ENCODE measurements at places on chromosomes 1 and 21.

DNA sequence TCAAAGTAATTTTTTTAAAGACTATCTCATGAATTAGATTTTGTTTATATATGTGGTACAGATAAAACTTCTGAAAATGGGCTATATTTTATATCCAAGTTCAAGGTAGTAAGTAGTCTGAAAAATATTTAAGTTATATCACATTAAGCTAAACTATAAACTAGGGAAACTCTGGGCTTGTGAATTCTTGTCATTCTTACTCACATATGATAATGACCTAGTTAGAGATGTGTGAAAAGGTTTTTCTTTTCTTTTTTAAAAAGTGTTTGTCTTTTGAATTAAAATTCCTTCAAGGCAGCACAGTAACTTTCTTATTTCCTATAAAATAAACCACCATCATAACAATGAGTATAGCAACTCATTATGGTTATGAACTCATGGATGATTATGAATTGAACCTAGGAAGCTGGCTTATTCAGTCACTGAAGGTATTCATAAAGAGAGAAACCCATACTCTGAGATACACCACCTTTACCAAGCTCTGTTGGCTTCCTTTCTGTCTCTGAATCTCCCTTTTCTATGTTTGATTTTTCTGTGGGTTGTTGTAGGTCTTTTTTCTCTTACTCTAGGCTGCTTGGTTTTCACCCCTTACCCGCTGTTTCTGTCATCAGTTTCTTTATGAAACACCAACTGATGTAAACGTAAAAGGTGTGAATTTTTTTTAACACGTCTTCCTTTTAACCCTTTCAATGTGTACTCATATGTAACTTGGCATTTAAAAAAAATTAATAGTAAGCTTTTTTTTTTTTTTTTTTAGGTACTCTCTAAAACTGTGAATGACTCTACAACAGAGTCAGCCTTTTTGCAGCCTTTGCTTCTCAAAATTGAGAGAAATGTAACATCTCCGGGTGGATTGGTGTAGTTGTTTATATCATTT is 25.2 kb downstream of the IL12RB2 start:
- DNase-seq: no peak

DNA sequence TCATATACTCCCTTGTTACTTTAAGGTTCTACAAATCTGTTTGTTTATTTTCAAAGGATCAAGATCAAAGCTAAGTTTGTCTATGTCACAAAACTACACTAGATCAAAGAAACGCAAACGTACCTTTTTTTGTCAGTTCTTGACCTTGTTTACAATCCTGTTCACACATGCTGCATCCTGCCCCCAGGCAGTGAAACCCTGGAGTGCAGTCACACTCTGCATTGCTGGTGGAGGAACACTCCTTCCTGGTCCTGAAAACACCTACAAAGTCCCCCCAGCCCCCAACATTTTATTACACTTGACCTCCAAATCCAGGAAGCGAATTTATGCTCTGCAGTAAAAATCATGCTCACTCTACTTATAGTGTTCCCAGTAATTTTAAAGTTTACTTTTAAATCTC is 2.6 kb downstream of the TNFRSF9 start:
- DNase-seq: no peak

- no peak for DNase-seq
These were observed 117.9 kb downstream of the AKT3 start for GRCh38 chr1:243731974-243732625.

- no peak for DNase-seq
These were observed 80.7 kb downstream of the JAK1 start for GRCh38 chr1:64885648-64886047.

DNA sequence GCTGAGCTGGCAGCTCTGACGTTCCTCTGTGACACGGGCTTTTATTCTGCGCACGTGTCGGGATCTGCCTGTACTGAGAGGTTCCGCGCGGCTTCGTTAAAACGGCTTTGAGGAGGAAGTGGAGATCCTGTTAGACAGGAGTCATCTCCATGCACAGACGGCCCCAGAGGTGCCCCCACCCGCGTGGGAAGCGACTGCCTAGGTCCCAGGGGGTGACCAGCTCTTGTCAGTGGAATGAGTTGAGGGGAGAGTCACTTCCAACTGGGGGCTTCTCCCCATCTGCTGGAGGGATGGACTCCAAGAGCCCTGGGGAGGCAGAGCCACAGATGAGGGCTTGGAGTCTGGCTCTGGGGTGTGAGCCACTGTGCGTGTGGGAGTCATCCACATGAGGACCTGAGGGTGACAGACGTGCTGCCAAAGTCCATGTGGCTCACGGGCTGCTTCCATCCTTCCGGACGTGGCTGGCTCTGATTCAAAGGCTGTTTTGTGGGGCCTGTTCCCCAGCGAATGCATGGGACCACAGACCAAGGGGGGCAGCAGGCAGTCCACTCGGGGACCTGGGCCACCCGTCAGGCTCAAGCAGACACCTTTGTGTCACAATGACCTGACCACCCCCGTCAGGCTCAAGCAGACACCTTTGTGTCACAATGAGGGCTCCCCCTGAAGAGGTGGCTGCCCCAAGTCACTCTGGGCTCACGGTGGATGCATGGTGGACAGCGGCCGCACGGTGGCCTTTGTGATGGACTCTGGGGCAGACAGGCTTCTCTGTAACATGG is 26.8 kb downstream of the PTTG1IP start:
- no peak for DNase-seq

- DNase-seq: no peak
These were observed 63.5 kb upstream of the MROH9 start for GRCh38 chr1:170871868-170872267.

GRCh38 chr1:158049853-158050252 is 56.4 kb downstream of the KIRREL1 start:
- DNase-seq: no peak

DNA sequence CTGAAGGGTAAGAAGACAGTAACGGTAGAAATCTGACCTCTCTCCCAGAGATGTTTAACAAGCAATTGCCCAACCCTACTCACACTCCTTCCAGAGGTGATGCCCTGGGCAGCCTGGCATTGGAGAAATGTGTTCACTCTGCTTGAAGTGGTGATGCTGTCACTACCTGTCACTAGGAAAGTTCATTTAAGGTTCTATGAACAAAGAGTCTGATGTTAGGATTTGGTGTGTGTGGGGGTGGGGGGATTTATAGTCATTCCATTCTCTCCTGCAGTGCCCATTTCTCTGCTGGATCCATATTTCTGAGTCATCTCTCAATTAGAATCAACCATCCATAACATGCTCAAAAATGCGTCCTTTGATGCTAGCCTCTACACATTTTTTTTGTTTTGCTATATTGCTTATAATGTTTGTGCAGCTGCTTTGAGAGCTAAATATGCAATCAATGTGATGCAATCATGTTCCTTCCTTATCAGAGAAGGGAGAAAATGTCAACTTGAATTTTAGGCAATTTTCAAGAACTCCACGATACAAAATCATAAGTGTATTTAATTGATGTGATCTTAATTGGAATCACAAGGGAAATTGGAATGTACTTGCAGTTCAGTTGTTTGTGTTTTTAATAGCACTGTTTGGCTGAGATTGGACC is 173.9 kb downstream of the DUSP10 start:
- DNase-seq: no peak

DNA sequence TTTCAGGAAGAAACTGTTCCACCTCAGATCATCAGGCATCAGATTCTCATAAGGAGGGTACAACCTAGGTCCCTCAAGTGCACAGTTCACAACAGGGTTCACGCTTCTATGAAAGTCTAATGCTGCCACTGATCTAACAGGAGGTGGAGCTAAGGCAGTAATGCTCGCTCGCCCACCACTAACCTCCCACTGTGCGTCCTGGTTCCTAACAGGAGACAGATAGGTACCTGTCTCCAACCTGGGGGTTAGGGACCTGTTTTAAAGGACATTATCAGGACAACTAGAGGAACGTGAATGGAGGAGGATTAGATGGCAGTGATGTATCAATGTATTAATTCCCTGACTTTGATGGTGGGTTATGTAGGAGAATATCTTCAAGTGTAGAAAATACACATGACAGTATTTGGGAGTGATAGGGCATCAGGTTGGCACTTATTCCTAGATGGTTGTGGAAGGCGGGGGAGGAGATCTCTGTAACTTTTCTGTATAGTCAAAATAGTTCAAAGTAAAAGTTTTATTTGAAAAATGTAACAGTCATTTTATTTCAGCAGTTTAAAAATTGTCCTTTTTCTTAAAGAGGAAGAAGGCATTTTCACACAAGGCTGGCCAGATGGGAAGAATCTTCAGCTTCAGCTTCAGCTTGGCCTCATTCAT is 43.9 kb downstream of the DEGS1 start:
- DNase-seq: no peak

GRCh38 chr1:36341626-36342320 is 18.3 kb upstream of the EVA1B start:
- no peak for DNase-seq

DNA sequence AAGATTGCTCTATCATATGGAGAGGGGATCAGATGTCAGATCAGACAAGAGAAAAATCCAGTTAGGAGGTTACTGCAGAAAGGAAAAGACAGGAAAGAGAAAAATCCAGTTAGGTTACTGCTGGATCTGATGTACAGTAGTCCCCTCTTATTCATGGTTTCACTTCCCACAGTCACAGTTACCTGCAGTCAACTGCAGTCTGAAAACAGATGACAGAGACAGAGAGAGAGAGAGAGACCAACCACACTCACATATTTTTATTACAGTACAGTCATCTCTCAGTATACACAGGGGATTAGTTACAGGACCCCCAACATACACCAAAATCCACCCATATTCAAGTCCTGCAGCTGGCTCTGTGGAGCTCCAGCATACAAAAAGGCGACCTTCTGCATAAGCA is 29.3 kb downstream of the NUP133 start:
- DNase-seq: no peak

DNA sequence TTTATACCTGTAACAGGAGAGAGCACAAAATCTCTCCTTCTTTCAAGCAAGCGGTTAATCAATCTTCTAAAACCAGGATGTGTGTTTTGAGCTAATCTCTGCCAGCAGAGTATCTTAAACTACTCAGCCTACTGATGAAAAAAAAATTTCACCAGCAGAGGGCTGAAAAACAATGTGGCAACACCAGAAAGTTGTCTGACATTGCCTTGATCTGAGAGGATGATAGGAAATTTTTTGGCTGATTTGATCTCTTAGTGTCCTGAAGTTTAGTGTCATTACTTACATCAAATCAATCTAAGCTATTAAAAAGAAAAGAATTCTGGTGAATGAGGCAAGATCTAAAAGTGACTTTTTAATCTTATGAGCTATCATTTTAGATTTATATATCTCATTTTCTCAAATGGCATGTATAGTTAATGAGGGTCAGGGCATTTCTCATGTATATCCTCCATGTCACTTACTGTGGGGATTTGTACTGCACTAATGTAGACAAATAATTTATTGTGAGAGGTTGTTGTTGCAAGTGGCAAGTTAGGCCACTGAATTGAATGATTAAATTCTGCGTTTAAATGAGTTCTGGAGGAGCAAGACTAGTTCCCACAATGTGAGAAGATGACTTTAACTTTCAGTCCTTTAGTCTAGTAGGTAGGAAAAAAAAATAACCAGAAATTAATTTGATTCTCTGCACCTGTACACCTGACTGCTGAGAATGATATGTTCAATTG is 10.9 kb downstream of the ADAMTS1 start:
- no peak for DNase-seq

DNA sequence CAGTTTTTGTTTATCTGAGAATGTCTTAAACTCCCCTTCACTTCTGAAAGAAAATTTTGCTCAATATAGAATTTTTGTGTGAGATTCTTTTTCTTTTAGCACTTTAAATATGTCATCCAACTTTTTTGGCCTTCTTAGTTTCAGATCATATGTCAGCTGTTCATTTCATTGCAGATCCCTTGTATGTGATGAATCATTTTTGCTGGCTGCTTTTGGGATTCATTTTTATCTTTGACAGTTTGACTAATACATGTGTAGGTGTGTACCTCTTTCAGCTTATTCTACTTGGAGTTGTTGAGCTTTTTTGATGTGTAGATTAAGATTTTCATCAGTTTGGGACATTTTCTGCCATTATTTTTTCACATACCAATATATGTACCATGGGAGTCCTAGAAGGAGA is 156.8 kb downstream of the FASLG start:
- DNase-seq: no peak

DNA sequence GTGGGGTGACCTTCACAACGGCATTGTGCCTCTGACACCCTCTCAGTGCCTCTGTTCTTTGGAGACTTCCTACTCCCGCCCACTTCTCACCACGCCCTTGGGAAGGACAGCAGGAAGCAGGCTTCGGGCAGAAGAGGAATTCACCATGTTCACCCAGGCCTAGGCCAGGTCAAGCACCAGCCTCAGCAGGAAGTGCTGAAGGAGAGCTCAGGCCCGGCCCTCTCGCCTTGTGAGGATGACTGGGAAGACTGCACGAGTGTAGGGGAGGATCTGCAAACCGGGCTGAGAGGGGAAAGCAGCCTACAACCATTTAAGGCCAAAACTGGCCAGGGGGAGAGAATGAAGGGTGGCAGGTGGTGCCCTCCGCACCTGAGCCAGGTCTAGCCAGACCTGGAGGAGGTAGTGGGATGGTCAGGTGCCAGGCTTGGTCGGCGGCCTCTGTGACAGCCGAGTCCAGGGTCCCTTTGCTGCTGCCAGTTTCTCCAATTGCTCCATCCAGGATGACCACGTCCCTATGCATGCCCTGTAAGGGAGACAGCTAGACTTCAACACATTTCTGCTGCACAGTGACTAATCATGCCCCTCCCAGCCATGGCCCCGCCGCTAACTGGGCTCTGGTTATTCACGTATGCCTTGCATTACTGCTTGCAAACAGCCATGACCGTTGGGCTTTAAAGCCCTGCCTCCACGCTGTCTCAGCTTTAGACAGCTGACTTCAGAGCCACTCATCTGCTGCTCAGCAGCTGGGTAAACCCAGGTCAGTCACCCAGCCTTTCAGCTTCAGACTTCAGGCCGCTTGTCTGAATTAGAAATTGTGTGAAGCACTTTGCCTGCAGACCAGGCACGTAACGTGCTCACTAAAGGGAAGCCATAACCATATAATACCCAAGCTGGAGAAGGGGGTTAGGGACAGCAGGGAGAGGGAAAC is 8.9 kb downstream of the MRTO4 start:
- DNase-seq: no peak

DNA sequence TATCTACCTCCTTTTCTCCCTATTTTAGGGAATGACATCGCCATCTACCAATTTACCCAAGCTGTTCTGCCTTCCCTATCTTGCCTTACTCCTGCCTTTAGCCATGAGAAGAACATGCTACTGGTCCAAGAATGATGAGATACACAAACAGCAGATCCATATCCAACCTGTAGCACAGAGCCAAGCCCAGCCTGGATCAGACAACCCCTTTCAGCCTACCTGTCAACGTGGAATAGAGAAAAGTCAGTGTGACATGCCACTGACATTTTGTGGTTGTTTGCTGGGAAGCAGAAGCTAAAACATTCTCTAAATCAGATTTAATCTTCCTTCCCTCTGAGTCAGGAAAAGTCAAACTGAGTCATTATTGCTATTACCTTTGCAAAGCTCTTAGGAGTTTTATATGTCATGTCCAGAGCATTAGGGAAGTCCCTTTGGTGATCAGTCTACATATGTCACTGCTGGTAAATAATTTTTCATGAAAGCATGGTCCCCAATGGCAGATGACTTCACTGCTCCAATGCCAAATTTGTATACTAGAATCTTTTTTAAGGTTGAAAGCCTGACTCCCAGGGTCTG is 143.1 kb downstream of the TPR start:
- no peak for DNase-seq

All from 8988T (cell line).